ENCODE measurements at places on chromosomes 4 and X. TPM values are rescaled to one million over a fixed set of nuclear protein-coding genes. Genes with fewer than 3 reads are reported as not detected.

GABRB1 gene
- polyA plus RNA-seq: not detected

NOX1 gene
- polyA plus RNA-seq: 1.1 TPM

FAM9C gene
- 0.79 TPM for polyA plus RNA-seq

DNA sequence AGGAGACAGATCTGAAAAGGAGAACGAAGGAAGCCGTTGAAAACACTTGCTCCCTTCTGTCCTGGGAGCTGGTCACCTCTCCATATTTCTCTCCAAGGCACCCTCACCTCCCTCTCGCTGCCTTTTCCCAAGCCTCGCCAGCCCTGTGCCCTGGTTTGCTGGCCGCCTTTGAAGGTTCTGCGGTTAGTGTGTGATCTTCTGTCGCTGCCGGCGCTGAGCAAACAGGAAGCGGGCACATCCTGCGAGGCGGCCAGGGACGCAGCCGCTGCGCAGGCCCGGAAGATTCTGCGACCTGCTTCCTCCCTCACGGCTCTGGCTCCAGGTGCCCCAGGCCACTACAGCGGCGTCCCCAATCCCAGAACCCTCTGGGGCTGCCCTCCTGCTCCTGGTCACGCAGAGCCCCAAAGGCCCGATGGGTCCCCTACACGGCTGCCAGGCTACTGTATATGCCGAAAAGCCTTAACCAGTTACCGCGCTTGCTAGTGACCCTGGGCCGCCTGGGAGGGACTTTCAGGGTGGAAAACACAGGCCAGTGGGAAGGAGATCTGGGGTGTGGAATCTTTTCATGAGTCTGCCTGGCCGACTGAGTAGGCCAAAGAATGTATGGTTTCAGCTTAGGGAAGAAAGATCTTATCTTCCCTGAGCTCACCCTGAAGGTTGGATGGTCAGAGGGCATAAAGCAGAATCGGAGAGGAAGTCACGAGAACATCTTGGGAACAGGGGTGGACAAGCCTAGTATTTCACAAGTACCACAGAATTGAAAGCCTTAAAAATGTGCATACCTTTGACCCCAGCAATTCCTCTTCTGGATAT, 2.3 kb upstream of the SASH3 start:
- DNase-seq: no peak

- no peak for DNase-seq
These were observed 118.2 kb upstream of the BMP3 start for GRCh38 chr4:80912350-80912749.

- no peak for DNase-seq
These were observed 591 bp upstream of the NWD2 start for GRCh38 chr4:37243722-37244582.

DNA sequence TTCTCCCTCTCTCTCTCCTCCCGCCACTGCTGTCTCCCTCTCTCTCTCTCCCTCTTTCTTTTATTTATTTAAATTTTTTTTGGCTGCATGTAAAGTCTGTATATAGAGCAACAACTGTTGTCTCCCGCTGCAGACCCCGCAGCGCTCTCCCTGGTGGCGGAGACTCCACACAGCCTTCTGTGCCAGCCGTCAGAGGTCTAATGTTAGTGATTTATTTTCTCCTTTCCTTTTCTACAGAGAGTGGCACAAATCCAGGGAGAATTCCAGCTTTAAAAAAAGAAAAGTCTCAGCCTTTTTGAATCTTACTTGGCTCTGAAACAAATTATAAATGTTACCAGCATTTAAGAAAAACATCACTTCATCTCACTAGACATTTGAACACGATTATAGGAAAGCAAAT, 106.2 kb downstream of the FAM9B start:
- no peak for DNase-seq

- no peak for DNase-seq
These were observed 136.4 kb upstream of the QRFPR start for GRCh38 chr4:121517241-121517640.

All from left renal pelvis (tissue), 4 donors.